ENCODE measurements at places on chromosomes 7 and 10.
A peak's percentile ranks its signal among the peaks of the same experiment; 100 is the strongest.

DNA sequence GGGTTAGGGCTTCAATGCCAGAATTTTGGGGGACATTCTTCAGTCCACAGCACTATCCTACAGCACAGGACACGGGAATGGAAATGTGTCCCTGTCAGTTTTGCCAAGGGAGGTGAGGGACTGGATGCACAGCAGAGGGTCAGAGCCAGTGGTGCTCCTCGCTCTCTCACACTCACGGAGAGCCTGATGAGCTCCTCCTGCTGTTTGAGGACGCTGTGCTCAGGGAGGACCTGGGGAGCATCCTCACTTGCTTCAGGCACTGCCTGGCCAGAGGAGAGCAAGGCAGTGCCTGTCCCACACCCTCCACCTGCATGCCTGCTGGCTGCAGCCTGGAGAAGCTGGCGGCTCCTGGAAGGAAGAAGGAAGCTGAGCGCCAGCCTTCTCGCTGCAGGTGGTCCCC, 58.6 kb downstream of the RAMP3 start:
- no peak for DNase-seq

DNA sequence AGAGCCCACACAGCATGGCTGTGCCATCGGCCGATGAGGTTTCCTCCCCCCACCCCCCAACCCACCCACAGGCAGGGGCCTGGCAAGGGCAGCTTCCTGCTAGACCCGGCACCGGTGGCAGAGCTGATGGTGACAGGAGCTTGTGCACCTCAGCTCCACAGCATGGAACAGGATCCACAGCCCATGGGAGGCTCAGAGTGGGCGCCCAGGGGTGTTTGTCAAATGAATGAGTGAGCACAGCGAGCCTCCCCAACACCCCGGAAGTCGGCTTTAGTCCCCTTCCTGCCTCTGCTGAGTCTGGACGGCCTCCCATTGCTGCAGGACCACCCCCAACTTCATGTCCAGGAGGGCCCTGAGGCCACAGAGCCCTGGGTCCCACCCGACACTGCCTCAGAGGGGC, 68.9 kb downstream of the PDGFA start:
- DNase-seq, result no peak

DNA sequence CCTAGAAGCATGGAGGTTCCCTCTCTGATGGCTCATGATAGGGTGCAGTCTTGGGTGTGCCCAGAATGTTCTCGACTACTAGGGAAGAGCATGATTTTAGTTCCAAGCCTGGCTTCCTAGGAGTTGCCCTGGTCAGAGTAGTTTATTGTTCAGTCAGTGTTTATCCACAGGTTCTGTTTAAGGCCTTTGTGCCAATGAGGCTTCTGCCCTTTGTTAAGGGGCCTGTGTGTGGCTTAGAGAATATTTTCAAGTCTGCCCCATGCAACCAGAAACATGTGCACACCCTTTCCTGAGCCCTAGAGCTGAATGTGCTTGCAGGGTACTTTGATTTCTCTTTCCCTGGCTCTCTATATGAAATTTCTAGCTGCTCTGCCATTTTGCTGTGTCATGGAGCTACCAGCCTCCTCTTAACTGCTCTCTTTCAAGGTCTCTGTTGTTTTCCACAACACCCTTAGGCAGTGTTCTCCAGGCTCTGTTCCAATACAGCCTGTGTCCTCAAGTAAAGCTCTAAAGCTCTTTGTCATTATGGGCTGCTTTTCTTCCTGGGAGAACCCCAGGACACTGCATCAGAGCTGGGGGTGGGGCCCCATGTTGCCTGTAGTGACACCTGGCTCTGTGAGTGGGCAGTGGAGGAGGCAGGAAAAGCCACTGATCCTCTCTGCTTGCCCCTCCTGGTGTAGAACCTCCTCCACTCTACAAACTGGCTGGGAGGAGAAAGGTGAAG, 34.1 kb upstream of the TSPAN33 start:
- peak; percentile 83 for DNase-seq

- no peak for DNase-seq
These were observed 635.8 kb downstream of the SORCS1 start for GRCh38 chr10:106528702-106529101.

- no peak for DNase-seq
These were observed 1.1 kb downstream of the ODAD2 start for GRCh38 chr10:27997865-27998177.

DNA sequence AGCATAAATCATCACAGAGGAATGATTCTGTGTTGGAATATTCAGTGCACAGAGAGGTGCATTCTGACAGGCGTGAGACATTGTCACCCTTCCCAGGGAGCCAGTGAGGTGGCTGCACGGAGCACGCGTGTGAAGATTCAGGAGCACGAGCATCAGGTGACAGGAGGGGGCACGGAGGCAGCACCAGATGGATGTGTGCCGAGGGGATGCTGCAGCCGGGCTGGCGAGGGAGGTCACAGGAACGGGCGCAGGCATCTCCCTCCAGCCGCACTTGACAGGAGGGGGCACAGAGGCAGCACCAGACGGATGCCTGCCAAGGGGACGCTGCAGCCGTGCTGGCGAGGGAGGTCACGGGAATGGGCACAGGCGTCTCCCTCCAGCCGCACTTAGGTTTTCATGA, 66.5 kb downstream of the DIP2C start:
- DNase-seq, result no peak

GRCh38 chr7:55254596-55255495, 110.3 kb upstream of the LANCL2 start:
- DNase-seq, result peak; percentile 87
